HFFc6 (cell line): ENCODE measurements at places on chromosomes 3 and 15. TPM values are rescaled to one million over a fixed set of nuclear protein-coding genes. Genes with fewer than 3 reads are reported as not detected.

The SLC28A1 gene
- total RNA-seq, result not detected in 3 replicates

The NANOGP8 gene
- not detected in 3 replicates for total RNA-seq

The ACKR4 gene
- total RNA-seq, result 1.1 to 7.7 TPM (median 1.6 TPM) in 3 replicates

The CLRN1 gene
- total RNA-seq, result not detected in 3 replicates

The CISH gene
- 1.1 to 1.4 TPM (median 1.1 TPM) in 3 replicates for total RNA-seq

The LNP1 gene
- total RNA-seq, result 1.1 to 1.6 TPM (median 1.3 TPM) in 3 replicates

The CLEC3B gene
- 1.2 to 2.2 TPM (median 1.7 TPM) in 3 replicates for total RNA-seq

The DNAH12 gene
- 0.03 and 0.06 TPM in 2 replicates for total RNA-seq

The KBTBD13 gene
- total RNA-seq, result not detected in 3 replicates

The LMAN1L gene
- total RNA-seq, result not detected in 3 replicates

The TUBGCP4 gene
- 16.0 to 23.0 TPM (median 22.2 TPM) in 3 replicates for total RNA-seq

The CCR3 gene
- not detected in 3 replicates for total RNA-seq

The RTF1 gene
- total RNA-seq, result 34.4 to 38.3 TPM (median 34.9 TPM) in 3 replicates

The WDR49 gene
- total RNA-seq, result not detected in 3 replicates

The SLC27A2 gene
- 1.0 to 1.6 TPM (median 1.6 TPM) in 3 replicates for total RNA-seq

The PARP15 gene
- total RNA-seq, result not detected in 3 replicates

The IMPG2 gene
- 0.07 to 0.08 TPM (median 0.07 TPM) in 3 replicates for total RNA-seq

- DNase-seq, result no peak
Measured at GRCh38 chr3:170599091-170599490, 13.2 kb upstream of the SLC7A14 start.

GRCh38 chr15:69813881-69814280 is 283.8 kb downstream of the TLE3 start:
- no peak for DNase-seq

DNA sequence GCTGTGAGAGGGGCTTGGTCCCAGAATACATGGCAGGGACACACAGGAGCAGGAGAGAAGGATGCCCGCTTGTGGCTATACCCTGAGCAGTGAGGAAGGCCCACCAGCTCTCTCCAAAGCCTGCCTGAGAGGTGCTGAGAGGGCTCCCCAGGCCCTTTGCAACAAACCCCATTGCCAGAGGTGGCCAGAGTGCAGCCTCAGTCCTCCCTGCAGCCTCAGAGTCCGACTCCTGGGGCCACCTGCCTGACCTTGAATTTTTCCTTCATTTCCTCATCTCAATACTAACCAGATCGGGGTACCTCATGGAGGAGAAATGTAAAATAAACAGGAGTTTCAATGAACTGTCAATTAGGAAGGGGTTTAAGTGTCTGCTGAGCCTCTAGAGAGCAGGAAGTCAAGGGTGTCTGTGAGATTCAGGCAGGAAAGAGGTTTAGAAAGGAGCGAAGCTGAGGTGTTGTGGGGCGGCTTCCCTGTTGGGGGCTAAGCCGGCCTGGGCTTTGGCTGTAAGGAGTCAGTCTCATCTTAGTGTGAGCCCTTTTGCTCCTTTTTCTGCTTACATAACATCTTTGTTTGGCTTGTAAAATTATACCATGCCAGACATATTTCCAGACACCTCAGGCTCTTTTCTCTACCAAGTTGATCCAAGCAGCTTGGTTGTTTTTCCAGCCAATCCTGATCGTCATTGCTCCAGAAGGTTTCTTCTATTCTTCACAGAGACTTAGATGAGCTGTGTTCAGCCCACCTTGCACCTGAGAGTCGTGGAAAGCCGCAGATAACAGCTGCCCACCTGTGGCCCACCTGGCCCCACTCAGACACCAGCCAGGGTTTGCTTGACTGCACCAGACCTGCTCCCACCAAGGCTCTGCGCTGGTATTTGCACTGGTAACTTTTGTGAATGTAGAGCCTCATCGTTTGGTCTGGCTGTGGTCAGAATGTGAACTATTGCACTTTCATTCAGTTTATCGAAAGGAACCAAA is 36.7 kb downstream of the CMTM7 start:
- DNase-seq, result no peak

DNA sequence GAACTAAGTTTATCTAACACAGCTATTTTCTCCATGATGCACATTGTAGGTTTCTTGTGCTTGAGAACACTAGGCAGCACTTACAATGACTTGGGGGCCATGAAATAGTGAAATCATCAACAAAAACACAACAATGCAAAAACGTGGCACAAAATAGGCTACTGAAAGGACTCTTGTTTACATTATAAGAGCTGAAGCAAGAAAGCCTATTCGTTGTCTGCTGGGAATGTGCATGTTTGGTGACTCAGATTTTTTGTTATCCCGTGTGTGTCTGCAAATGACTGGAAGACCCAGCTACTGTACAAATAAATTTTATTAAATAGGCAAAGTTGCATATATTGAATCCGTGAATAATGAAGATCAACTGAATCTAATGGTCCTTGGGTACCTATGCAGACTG is 85.0 kb downstream of the TCF12 start:
- DNase-seq, result peak; percentile 86

- no peak for DNase-seq
Measured at GRCh38 chr3:142960322-142960850, 3.1 kb downstream of the PAQR9 start.

GRCh38 chr15:85044251-85044853 is 62.7 kb downstream of the PDE8A start:
- peak; percentile 61 for DNase-seq

GRCh38 chr3:60217156-60217911 is 1033.9 kb downstream of the FHIT start:
- DNase-seq, result no peak

DNA sequence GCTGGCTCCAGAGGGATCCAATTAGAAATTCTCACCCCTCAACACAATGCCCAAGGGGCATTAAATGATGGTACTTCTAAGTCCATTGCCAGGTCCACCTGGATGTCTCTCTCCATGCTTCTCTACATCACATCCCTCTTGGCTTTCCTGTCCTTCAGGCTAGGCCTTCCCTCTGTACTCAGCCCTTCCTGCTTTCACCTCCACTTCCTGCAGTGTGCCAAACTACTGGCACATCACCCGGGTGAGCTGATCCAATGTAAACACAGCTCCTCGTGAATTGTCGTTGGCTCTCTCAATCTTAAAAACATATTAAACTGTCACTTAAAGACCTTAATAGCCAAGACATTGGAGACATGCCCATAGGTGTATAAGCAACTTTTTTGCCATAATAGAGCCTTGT is 4.0 kb downstream of the LMCD1 start:
- DNase-seq, result no peak

GRCh38 chr3:45479621-45480035 is 91.3 kb downstream of the LARS2 start:
- peak; percentile 88 for DNase-seq

GRCh38 chr3:186318135-186318534 is 43.9 kb downstream of the DGKG start:
- peak; percentile 27 for DNase-seq

DNA sequence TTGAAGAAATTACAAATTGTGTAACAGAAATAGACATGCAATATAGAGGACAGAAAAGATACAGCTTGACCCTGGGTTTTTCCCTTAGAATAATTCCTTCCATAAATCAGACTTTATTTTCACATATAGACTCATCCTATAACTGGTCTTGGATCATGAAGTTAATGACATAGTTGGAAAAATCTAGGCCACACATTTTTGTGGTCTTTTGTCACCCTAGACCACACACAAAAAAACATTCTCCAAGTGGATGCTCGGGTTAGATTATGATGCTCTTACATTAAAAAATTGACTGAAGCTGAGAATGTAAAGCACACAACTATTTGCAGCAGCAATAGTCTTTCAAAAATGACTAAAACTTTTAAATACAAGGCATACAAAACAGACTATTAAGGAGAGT is 7.5 kb upstream of the PLA2G4D start:
- peak; percentile 30 for DNase-seq

DNA sequence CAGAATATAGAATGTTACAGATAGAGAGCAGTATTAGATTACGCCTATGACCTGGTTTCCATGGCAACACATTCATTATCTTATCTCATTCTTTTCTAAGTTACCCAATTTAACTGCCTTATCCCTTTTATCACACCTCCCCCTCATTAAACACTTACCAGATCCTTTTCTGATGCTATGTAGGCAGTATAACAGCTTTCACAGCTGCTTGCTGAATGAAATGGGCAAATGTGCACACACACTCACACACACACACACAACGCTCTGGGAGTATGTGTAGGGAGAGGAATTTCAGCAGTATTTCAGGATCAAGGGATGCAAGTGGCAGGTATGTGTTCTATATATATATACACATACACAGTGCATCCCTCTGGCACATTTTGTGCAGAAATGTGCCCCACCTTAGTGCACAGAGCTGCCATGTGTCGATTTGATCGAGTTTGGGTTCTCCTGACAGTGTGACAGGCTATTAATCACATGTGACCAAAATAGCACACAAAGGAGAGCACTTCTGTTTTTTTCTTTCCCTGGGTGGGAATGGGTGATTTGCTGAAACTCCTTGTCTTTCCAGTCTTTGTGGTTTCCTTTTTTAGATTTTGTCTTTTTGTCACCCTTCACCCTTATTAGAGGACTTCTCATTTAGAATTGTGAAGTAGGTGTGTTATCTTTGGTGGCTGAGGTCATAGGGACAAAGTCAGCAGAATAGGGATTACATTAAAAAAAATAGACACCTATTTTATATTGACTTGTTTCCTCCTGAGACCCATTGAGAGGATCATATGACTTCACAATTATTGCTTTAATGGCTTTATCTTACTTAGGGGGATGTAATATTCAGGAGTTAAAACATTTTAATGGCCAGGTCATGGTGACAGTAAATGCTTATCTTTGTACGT is 553.7 kb downstream of the PDCD6IP start:
- DNase-seq, result no peak

GRCh38 chr3:97839944-97840343 is 18.1 kb downstream of the CRYBG3 start:
- DNase-seq, result no peak

GRCh38 chr15:39508536-39508935 is 72.3 kb upstream of the THBS1 start:
- no peak for DNase-seq

- DNase-seq, result no peak
Measured at GRCh38 chr15:80203361-80203885, 48.6 kb downstream of the CTXND1 start.

DNA sequence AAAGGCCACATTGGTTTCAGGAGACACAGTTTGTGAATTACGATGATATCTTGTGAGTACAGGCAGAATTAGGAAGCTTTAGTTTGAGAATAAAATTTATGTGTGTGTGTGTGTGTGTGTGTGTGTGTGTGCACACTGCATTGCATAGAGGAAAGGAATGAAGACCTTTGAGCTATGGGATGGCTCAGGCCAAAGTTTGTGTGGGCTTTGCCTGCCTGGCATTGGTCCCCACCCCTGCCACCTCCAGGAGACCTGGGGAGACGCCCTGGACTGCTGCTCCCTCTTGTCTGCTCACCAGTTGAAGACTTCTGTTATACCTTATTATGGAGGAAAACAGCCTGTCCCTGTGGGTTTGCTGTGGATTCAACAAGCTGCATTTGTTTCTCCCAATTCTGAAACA is 37.2 kb downstream of the TIGIT start:
- DNase-seq, result no peak

DNA sequence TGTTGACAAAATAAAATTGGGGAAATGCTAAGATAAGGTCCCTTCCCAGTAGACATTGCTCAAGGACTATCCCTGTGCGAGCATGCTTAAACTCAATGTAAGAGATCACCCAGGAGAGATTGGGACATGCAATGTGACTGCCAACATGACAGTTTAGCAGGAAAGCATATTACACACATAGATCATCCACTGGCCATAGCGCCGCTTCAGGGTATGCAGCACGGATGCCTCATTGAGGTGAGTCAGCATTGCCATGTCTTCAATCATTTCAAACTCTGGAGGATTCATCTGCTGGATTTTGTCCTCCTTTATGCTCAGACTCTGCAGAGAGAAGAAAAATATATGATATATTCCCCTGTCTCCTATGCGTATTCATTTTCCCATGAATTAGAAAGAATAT is 8.9 kb downstream of the MYH15 start:
- no peak for DNase-seq

- DNase-seq, result no peak
Measured at GRCh38 chr3:28028554-28028953, 212.9 kb upstream of the CMC1 start.

DNA sequence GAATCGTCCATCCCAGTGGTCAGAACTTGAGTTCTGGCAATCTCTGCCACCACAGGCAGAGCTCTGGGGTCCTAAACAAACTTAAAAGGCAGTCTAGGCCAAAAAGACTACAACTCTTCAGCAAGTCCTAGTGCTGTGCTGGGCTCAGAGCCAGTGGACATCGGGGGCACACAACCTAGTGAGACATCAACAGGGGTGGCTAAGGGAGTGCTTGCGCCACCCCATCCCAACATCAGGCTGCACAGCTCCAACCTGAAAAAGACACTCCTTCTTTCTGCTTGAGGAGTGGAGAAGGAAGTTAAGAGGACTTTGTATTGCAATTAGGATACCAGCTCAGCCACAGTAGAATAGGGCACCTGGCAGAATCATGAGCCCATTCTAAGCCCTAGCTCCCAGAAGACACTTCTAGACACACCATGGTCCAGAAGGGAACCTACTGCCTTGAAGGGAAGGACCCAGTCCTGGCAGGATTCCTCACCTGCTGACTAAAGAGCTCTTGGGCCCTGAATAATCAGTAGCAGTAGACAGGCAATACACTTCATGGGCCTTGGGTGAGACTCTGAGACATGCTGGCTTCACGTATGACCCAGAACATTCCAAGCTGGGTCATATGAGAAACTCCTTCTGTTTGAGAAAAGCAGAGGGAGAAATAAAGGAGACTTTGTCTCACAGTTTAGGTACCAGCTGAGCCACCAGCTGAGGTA is 72.0 kb downstream of the TFDP2 start:
- DNase-seq, result no peak

DNA sequence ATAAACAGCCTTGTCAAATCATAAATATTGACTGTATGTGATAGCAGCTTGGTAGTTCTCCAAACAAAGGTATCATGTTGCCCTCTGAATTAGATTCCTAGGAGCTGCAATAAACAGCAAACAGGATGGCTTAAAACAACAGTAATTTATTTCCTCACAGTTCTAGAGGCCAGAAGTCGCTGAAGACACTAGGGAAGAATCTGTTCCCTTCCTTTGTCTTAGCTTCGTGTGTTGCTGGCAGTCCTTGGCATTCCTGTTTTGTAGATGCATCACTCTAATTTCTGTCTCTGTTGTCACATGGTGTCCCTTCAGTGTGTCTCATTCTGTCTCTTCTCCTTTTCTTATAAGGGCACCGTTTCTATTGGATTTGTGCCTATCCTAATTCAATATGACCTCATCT is 679.3 kb downstream of the OTOL1 start:
- no peak for DNase-seq

DNA sequence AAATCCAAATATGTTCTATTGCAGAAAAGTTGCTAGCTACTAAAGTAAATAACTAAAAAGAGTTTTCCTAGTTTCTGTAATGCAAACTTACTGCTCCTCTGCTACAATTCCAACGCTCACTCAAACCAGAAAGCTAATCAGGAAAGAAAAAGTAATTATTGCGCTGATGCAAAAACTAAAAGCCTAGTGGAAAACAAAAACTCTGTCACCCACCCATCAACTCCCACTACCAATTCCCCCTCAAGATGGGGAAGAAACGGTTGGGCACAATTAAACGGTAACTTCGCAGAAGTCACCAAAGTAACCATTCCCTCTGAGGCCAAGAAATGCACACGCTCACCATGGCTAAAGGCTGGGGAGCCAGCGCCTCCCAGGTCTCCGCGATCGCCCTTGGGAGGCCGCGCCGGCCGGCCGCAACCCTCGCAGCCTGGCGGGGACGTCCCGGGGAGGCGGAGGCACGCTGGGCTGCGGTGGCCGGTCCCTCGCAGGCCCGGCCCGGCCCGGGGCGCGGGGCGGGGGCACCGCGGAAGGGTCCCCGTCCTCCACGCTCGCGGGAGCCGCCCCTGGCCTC is 684 bp downstream of the SLTM start:
- DNase-seq, result no peak
